Activated naive CD8-positive, alpha-beta T cell treated with anti-CD3 and anti-CD28 coated beads, Interleukin-2, amount 50 U/mL, for 24 hours (primary cell): ENCODE measurements at places on chromosomes 16 and 17.

DNA sequence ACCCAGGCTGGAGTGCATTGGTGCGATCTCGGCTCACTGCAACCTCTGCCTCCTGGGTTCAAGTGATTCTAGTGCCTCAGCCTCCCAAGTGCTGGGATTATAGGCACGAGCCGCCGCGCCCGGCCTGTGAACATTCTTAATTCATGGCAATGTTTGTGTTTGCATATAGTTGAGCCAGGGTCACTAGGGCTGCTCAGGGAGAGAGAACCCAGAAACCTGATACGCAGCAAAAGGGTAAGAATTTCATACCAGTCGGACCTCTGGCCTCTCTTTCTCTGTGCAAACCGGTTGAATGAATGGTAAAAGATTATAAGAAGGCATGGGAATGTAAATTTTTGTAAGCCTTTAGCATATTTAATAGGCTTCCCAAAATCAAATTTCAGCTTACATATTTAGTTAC is 6.9 kb upstream of the TMEM98 start:
- H3K27ac ChIP-seq: no peak overlapping the region
- no peak for DNase-seq

GRCh38 chr17:35784895-35785294 is 10.5 kb downstream of the MMP28 start:
- no peaks in the 10 kb centered on the region for H3K36me3 ChIP-seq
- no peak for DNase-seq
- no peaks in the 10 kb centered on the region for H3K27me3 ChIP-seq
- peaks cover 11% of the 10 kb centered on the region for H3K4me1 ChIP-seq
- H3K27ac ChIP-seq: no peak overlapping the region
- H3K4me3 ChIP-seq: no peak overlapping the region

DNA sequence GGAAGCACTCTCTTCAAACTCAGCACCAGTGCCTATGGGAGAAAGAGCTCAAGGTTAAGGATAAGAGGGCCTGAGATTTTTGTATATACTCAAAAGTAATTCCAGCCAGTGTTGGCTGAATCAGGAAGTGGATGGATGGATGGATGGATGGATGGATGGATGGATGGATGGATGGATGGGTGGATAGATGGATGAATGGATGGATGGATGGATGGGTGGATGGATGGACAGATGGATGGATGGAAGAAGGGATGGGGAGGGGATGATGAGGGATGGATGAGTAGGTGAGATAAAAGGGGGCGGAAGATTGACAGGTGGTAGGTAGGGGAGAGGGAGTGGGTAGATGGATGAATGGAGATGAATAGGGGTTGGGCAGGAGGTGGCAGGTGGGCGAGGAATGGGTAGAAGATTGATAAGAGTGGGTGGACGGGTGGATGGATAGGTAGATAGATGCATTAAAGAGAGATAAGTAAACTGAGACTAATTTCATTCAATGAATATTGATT is 4.1 kb downstream of the CX3CL1 start:
- H3K36me3 ChIP-seq: no peaks in the 10 kb centered on the region
- peaks cover 61% of the 10 kb centered on the region for H3K4me1 ChIP-seq
- peak overlapping the region; percentile 20 for H3K27ac ChIP-seq
- H3K4me3 ChIP-seq: no peak overlapping the region
- DNase-seq: no peak
- no peaks in the 10 kb centered on the region for H3K27me3 ChIP-seq

- peaks cover 26% of the 10 kb centered on the region for H3K4me1 ChIP-seq
- no peak for DNase-seq
- no peak overlapping the region for H3K4me3 ChIP-seq
Measured at GRCh38 chr16:88775825-88776224, 9.2 kb downstream of the PIEZO1 start.

GRCh38 chr17:60305141-60305540 is 86.8 kb downstream of the USP32 start:
- peak overlapping the region; percentile 25 for H3K4me3 ChIP-seq
- H3K4me1 ChIP-seq: peaks cover 26% of the 10 kb centered on the region
- DNase-seq: peak; percentile 19
- H3K27ac ChIP-seq: peak overlapping the region; percentile 73

DNA sequence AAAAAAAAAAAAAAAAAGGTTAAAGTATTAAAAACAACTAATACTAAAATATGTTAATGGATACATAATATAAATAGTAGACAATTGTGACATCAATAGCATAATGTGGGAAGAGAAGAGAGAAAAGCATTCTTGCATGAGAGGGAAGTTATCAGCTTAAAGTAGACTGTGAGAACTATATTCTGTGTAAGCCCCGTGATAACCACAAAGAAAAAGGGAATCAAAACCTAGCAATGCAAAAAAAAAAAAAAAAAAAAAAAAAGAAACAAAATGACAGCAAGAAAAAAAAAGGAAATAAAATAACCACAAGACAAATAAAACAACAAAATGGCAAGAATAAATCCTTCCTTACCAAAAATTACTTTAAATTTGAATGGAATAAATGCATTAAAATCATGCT is 39.8 kb upstream of the MYLK3 start:
- H3K36me3 ChIP-seq: peaks cover 5% of the 10 kb centered on the region
- no peak overlapping the region for H3K27ac ChIP-seq
- H3K4me3 ChIP-seq: no peak overlapping the region
- DNase-seq: no peak
- H3K4me1 ChIP-seq: peaks cover 28% of the 10 kb centered on the region
